A549 treated with RU486 at 1 μM for 4 hours (cell line): ENCODE measurements at places on chromosomes 5 and 9. TPM values are rescaled to one million over a fixed set of nuclear protein-coding genes. Genes with fewer than 3 reads are reported as not detected.

Gene ATP6V0E1
- 230 to 409 TPM (median 348 TPM) in 5 replicates for total RNA-seq

Gene NUDCD2
- total RNA-seq: 30.7 to 38.5 TPM (median 36.6 TPM) in 5 replicates

Gene PCDHB3
- total RNA-seq: 0.03 to 0.06 TPM in 2 of 5 replicates, not detected in the others

Gene TLR4
- total RNA-seq: 0.12 to 0.31 TPM (median 0.13 TPM) in 5 replicates

Gene SLC6A19
- total RNA-seq: 0.04 TPM in 1 of 5 replicates, not detected in the others

Gene ACOT12
- 0.17 TPM in 1 of 5 replicates, not detected in the others for total RNA-seq

Gene IGFBPL1
- total RNA-seq: 2.1 to 3.0 TPM (median 2.9 TPM) in 5 replicates

Gene CATSPER3
- 0.19 to 0.67 TPM (median 0.46 TPM) in 5 replicates for total RNA-seq

Gene ZFP37
- total RNA-seq: 0.86 to 1.9 TPM (median 1.8 TPM) in 5 replicates

Gene GPR151
- total RNA-seq: not detected in 5 replicates

Gene CCDC183
- total RNA-seq: 0.28 to 0.49 TPM (median 0.32 TPM) in 5 replicates

Gene FGF1
- 0.30 to 1.4 TPM (median 0.38 TPM) in 5 replicates for total RNA-seq

Gene FRMD3
- 2.3 to 3.0 TPM (median 2.6 TPM) in 5 replicates for total RNA-seq

Gene SLC36A2
- total RNA-seq: not detected in 5 replicates

Gene LRRTM2
- not detected in 5 replicates for total RNA-seq

Gene HTR4
- total RNA-seq: not detected in 5 replicates

Gene PCDHGB1
- total RNA-seq: 1.2 to 2.3 TPM (median 1.9 TPM) in 5 replicates

Gene GOLM1
- total RNA-seq: 107 to 118 TPM (median 115 TPM) in 5 replicates

Gene TRPM3
- total RNA-seq: not detected in 5 replicates

Gene DRD1
- 0.37 to 1.0 TPM (median 0.64 TPM) in 5 replicates for total RNA-seq

Gene SLC34A3
- 0.07 to 0.08 TPM (median 0.07 TPM) in 3 of 5 replicates, not detected in the others for total RNA-seq
